ENCODE measurements at places on chromosomes 3 and 15.

GRCh38 chr3:186930641-186931531, 560 bp downstream of the ST6GAL1 start:
- DNase-seq, result peak; percentile 8

DNA sequence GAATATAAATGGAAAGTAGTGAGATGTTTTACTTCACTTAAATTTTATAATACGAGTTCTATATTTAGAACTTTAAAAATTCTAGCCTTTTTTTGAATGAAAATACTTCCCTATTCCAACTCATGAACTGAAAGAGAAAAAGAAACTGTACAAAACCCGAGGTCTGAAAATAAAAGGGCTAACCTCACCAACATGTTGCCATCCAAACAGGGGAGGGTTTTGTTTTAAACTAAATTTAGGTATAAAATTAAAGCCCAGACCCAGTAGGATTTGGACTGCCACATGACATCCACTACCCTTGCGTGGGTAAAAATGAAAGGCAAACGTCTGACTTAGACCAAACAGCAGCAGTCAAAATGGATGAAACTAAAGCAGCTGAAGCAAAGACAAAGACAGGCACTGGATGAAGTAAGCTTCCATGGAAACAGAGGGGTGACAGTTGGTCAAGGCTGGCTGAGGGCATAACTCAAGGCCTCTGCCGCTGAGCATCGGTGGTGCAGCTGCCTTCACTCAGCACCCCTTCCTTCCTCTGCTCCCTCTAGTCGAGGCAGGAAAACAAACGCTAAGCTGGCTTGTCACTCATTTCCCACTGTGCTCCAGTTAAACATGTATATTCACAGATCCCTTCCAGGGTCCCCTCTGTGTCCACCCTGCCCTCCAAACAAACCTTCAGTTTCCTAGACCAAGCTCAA, 58.1 kb downstream of the TM4SF4 start:
- peak; percentile 35 for DNase-seq

DNA sequence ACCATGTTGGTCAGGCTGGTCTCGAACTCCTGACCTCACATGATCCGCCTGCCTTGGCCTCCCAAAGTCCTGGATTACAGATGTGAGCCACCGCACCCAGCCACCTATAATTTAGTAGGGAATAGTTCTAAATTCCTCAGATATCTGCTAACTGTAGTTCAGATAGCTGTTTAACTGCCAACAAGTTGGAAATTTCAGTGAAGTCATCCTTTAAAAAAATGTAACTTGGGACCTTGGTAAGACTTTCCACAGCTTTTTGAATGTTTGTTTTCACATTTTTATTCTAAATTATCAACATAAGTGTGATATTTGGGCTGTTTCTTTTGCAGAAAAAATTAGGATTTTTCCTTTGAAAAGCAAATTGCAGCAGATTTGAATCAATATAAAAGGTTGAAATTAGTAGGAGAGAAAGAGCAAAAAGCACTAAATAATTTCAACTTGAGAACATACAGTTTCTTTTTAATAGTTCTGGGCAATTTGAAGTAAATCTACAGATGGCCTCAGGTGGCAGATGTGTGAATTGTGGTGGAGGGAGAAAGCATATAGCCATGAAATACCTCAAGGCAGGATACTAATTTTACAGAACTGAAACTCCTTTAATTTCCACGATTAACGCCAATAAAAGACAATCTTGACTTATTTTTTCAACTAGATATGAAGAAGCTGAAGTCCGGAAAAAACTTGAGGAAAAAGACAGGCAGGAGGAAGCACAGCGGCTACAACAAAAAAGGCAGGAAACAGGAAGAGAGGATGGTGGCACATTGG, 34.3 kb downstream of the USP8 start:
- DNase-seq, result no peak

- no peak for DNase-seq
These were observed 74.6 kb upstream of the SPATA12 start for GRCh38 chr3:56985878-56986277.

DNA sequence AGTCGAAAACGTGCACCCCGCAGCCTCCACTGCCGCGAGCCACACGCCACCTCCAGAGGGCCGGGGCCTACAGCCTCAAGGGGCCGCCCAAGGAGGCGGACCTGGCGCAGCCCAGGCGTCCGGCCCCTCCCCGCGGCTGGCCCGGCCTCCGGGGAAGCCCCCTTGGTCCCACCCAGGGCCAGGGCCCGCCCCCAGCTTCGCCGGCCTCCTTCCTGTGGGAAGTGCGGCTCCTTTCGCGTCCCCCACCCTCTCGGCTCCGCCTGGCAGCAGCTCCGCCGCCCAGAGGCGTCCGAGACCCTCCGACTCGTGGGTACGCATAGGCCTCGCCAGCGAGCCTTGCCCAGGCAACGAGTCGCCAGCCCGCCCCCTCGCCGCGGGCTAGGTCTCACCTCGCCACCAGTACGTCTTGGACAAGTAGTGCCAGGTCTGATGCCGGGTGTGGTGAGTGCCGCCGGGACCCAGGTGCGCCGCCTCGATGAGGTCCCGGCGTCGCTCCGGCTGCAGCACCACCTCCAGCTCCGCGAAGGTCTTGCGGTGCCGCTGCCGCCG, 642 bp downstream of the ZBTB11 start:
- DNase-seq, result no peak

DNA sequence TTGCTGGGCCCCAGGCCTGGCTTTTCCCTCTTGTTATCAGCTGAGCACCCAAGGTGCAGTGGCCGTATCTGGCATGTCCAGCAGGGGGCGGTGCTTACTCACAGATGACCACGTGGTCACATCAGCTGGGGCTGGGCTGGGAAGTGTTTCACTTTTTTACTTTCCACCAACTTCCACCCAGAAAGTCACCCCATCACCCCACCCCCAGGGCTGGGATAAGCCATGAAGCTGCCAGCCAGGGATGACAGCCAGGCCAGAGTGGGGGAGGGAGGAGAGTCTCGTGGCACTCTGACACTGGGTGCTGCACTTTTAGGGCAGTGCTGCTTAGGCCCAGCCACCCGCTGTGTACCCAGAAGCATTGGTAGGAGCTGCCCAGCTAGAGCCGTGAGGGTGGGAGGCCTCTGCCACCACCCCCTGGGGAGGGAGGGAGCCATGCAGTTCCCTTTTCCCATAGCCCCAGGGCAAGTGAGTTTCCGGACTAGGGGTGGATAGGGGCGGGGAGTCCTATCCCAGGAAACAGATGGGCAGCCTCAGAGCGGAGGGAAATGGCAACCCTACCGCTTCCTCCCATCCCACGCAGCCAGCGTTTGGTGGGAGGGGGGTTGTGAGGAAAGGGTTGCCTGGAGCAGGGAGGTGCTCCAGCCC, 6.1 kb downstream of the PPCDC start:
- peak; percentile 21 for DNase-seq

DNA sequence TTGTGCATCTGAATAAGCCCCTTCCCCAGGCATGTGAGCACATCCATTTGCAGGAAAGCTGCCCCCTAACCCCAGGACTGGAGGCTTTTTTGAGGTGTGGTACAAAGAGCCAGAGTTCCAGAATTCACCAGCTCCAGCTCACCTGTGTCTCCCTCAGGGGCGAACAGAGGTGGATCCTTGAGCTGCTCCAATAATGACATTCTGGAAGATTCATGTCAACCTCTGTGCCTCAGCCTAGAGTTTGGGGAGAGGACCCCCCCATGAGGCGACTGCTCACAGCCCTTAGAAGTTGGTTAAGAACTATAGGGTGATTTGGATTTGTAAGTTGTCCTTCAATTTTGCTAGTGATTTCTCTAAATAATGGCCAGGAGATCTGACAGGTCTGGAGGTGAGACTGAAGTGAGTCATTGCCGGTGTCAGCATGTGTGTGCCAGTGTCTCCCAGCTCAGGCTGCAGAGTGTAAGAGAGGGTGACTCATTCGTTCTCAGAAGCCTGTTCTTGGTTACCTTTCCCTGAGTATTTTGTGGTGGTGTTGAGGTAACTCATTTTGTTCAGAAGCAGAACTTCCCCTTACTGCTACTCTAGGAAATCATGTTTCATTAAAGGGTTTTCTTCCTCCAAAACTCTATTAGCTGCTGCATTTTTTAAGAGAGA, 136.9 kb upstream of the TOPAZ1 start:
- no peak for DNase-seq

- DNase-seq, result peak; percentile 9
These were observed 12.1 kb upstream of the THSD4 start for GRCh38 chr15:71103102-71103676.

- no peak for DNase-seq
These were observed 15.2 kb downstream of the RFTN1 start for GRCh38 chr3:16498130-16498890.

DNA sequence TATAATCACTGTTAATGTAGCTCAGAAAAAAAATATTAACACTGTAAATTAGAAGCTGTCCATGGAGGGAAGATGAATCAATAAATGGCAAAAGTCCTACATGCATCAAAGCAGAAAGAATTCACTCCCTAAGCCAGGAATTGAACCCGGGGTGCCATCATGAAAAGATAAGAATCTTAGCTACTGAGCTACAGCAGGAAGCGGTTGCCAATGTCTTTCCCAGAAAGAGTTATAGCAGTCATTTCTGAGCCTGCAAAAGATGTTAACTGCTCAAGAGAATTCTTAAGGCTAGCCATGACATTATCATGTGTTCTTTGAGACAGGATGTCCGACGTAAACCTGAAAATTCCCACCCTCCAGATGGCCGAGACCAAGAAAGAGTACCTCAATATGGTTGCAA, 47.4 kb upstream of the MKRN3 start:
- DNase-seq, result no peak

DNA sequence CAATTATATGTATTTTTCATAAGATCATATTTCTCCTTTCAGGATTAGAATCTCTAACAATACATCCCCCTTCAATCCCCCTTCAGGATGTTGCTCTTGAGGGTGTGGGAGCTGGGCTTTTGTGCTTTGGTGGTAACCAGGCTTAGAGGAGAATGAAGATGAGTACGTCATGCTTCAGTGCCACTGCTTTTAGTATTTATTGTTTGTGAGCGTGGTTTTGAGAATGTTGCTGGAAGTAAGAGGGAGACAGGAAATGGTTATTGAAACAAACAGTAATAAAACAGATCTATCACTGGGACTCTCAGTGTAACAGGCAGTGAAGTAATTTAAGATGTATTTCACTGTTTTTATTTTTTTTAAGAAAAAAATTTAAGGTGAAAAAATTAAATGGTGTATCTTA, 35.3 kb downstream of the GBE1 start:
- DNase-seq, result no peak
